Epithelial cell of alveolus of lung (primary cell): ENCODE measurements at places on chromosomes 7 and 10. TPM values are rescaled to one million over a fixed set of nuclear protein-coding genes. Genes with fewer than 3 reads are reported as not detected.

The KIF5B gene
- total RNA-seq = 76.2 and 99.4 TPM in 2 replicates

The C10orf120 gene
- not detected in 2 replicates for total RNA-seq

The SCIN gene
- 0.26 TPM in 1 of 2 replicates, not detected in the other for total RNA-seq

The PHYHIPL gene
- total RNA-seq = not detected in 2 replicates

The AEBP1 gene
- total RNA-seq = 49.3 and 84.2 TPM in 2 replicates
